Forelimb muscle (tissue), 1 donor: ENCODE measurements at places on chromosomes 16 and 17.

DNA sequence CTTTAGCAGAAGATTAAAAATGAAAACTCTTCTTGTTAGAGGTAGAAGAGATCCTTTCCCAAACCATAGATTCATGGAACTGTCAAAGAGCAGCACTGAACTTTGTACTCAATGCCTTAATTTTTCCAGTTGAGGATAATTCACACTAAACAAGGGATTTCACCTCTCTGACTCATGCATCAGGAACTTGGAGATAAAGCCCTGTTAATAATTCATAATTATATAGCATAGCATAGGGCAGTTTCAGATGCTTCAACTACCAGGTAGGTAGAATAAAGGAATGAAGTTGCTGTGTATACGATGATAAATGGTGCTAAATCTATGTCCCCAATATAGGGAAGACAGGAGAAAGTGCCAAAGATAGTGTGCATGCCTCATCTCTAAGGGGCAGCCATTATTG is 450.4 kb downstream of the MAF start:
- DNase-seq, result no peak

GRCh38 chr16:86854626-86855294 is 276.4 kb downstream of the FOXL1 start:
- no peak for DNase-seq

GRCh38 chr16:26454102-26454501 is 612.6 kb upstream of the C16orf82 start:
- DNase-seq, result no peak

DNA sequence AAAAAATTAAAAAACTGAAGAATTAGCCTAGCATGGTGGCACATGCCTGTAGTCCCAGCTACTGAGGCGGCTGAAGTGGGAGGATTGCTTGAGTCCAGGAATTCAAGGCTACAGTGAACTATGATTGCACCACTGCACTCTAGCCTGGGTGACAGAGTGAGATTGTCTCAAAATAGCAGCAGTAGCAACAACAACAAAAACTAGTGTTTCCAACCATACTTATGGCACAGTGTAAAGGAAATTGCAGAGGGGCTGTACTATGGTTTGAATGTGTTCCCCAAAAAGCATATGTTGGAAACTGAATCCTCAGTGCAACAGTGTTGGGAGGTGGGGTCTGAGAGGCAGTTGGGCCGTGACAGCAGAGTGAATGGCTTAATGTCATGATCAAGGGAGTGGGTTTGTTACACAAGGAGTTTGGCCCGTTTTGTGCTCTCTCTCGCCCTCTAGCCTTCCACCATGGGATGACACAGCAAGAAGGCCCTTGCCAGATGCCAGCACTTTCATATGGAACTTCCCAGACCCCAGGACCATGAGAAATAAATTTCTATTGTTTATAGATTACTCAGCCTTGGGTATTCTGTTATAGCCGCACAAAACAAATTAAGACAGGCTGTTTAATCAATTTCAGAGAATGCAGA is 70.0 kb downstream of the PGS1 start:
- DNase-seq, result no peak

- no peak for DNase-seq
These were observed 534 bp downstream of the ARL2BP start for GRCh38 chr16:57245472-57246113.

GRCh38 chr17:6554871-6555330 is 1.5 kb downstream of the PITPNM3 start:
- no peak for DNase-seq

- no peak for DNase-seq
These were observed 13.0 kb downstream of the MGRN1 start for GRCh38 chr16:4637501-4638166.

DNA sequence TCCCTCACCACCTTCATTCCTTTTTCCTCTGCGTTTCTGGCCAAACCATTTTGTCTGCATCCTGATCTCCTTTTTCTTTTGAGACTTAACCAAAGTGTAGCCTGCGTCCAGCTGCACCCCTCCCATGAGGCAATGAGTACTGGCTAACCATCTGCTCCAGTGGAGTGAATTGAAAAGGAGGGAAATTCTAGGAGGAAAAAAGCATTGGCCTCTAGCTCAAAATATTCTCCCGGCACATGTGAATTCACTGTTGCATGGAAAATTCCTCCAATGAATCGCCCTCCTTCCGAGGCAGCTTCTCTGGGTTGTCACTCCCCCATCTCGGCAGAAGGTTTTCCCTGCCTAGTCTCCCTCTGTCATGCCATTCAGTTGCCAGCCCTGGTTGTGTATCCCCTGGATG is 5.6 kb downstream of the RAP1GAP2 start:
- no peak for DNase-seq

DNA sequence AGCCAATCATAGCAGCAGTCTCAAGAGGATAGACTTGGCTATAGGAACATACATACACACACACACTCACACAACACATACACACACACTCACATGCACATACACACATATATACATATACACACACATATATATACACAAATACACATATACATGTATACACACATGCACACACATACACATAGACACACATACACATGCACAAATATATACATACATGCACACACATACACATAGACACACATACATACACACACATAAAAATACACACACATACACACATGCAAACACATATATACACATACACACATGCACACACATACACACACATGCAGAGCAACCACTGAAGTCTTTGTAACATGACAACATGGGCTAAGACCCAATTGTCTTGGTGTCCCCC is 19.7 kb downstream of the CBLN1 start:
- no peak for DNase-seq

GRCh38 chr16:77551357-77551756 is 116.5 kb upstream of the ADAMTS18 start:
- DNase-seq, result no peak

DNA sequence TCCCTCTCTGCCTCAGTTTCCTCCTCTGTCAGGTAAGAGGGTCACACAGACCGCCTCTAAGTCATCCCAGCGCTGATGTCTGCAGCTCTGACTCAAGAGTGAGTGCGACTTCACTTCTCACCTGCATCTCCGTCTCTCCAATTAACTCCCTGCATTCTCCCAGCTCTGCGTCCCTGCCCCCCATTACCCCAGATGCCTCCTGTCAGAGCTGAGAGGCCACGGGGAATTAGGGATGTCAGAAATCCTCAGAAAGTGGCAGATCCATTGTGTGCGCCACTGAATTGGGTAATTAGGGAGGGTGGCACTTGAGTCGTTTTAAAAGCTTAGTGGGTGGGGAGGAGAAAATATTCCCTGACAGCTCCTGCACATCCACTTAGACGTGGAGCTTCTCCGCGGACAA is 885.4 kb upstream of the EEF2KMT start:
- no peak for DNase-seq

DNA sequence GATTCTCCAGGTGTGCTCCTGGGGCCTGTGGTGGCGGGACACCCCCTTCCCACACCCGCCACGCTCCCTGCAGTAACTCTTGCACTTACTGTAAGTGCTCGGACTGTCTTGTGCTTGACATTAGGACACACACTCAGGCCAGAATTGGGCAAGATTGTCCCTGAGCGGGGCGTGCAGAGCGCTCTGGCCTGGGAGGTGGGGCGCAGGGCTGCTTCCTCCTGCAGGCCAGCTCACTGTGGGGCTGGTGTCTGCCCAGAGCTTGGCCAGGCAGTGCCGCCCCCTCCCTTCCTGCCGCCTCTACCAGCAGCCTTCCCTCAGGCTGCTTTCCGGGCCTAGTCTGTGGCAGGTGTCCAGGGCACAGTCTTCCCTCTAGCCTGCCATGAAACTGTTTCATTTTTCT is 6.1 kb upstream of the ATP6V0C start:
- no peak for DNase-seq

GRCh38 chr17:29018788-29019474 is 13.1 kb upstream of the SEZ6 start:
- no peak for DNase-seq

GRCh38 chr16:50120711-50121110 is 32.4 kb upstream of the TENT4B start:
- no peak for DNase-seq

GRCh38 chr16:70494777-70495176 is 28.6 kb downstream of the COG4 start:
- DNase-seq, result no peak

DNA sequence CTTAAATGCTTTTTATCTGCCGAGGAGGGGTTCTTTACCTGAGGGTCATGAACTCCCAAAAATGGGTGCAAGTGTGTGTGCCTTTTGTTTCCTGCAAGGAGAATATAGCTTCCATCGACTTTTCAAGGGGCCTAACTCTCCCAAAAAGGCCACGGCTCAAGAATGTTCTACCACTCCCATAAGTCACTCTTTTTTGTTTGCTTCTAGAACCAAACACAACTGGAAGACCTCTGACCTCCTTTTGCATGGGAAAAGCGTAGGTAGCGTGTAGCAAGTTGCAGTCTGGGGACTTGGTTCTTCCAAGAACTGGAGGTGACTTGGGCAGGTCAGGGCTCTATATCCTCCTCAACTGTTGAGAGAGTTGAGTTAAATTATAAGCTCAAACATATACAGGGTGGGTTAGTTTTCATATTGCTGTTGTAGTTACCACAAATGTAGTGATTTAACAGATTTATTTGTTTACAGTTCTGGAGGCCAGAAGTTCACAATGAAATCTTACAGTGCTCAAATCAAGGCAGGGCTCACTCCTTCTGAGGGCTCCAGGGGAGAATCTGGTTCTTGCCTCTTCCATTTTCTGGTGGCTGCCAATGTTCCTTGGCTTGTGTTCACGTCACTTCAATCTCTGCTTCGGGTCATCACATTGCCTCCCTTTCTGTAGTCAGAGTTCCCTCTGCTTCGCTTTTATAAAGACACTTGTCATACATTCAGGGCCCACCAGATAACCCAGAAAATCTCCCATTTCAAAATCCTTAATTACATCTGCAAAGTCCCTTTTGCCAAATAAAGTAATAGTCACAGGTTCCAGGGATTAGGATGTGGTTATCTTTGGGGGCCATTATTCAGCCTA is 1.4 kb downstream of the TMEM97 start:
- no peak for DNase-seq

DNA sequence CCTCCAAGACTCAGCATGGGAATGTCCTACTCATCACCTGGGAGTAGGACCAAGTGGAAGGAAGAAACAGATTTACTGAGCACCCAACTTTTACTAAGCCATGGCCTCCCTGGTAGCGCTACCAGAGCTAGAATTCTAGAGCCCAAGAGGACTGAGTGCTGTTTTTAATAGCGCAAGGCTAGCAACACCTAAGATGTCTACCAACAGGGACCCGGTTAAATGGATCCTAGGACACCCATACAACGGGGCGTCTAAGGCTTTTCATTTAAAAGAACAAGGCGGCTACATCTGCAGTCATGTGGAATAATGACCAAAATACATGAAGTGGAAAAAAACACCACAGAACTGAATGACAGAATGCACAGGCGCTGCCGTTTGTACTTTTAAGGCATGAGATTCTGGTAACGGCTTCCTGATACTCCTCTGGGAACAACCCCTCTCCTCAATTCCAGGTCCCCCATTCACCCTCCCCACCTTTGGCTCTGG is 5.1 kb downstream of the GGA2 start:
- DNase-seq, result no peak

DNA sequence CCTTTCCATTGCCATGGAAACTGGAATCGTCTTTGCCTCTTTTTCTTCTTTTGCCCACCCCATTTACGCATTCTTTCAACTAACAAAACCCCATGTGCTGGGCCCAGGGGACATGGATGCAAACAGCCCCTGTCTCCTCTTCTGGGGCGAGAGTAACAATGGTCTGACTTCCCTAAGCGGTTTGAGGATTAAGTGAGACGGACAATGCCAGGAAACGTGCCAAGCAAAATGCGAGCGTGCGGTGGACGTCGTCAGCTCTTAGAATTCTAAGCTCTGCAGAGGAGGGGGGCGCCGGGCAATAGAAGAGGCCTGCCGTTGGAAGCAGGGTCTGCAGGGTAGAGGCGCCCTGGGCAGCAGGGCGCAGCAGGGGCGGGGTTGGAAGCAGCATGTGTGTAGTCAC is 42.4 kb upstream of the JPH3 start:
- DNase-seq, result no peak

DNA sequence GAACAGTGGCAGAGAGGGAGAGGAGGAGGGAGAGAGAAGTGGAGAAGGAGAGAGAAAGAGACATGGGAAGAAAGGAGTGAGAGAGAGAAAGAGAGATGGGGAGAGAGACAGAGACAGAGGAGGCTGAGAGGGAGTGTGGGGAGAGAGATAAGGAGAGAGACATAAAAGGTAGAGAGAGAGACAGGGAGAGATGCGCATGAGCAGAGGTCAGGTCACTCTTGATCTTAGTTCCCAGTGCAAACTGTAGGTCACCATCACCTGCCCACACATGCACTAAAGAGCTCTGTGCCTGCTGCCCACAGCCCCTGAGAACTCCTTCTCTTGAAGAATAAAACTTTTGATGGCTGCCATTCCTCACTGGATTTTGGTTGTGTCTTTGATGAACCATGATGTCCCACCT is 14.9 kb downstream of the KRT33A start:
- no peak for DNase-seq

GRCh38 chr16:2979669-2980226 is 498 bp downstream of the PKMYT1 start:
- no peak for DNase-seq

DNA sequence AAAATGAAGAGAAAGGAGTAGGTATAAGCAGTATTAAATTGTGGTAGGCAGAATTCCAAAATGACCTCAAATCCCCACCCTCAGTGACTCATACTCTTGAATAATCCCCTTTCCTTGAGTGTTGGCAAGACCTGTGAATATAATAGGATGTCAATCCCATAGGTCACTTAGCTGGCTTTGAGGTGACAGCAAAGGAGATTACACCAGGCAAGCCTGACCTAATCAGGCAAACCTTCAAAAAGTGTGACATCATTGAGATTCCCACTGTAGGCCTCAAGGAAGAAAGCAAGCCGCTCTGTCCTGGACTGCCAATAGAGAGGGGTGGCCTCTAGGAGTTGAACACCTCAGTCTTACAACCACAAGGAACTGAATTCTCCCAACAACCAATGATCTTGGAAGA is 535.2 kb downstream of the RBFOX1 start:
- DNase-seq, result no peak

GRCh38 chr17:57412520-57413096 is 156.3 kb downstream of the MSI2 start:
- no peak for DNase-seq

DNA sequence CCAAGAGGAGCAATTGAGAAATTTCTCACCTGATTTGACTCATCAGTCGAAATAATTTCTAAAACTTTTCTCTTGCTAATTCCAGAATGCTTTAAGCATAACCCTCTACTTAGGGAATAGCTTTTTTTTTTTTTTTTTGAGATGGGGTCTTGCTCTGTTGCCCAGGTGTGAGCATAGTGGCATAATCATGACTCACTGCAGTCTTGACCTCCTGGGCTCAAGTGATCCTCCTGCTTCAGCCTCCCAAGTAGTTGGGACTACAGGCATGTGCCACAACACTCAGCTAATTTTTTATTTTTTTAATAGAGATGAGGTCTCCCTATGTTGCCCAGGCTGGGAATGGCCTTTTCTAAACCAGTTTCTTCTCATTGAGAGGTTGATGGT is 13.7 kb upstream of the NFATC3 start:
- no peak for DNase-seq

- no peak for DNase-seq
These were observed 16.4 kb downstream of the CCL11 start for GRCh38 chr17:34301986-34302385.

- DNase-seq, result no peak
These were observed 257.8 kb downstream of the CPPED1 start for GRCh38 chr16:12545792-12546342.

GRCh38 chr17:32102172-32102571 is 40.1 kb upstream of the RHOT1 start:
- no peak for DNase-seq

- no peak for DNase-seq
These were observed 9.7 kb downstream of the ETV4 start for GRCh38 chr17:43536236-43536992.
